ENCODE measurements at places on chromosomes 4 and X.

- no peak for DNase-seq
Measured at GRCh38 chr4:67934628-67935027, 28.7 kb downstream of the TMPRSS11A start.

DNA sequence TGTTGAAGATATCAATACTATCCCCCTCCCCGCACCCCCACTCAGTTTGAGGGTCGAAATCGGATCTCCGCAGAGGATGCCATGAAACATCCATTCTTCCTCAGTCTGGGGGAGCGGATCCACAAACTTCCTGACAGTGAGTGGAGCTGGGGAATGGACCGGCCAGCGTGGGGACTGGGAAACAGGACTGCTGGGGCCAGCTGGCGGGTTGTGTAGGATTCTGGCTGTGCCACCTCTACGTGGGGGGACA lies 5.5 kb upstream of the USP11 start:
- DNase-seq, result no peak

GRCh38 chr4:166499820-166500219 lies 626.8 kb downstream of the TLL1 start:
- no peak for DNase-seq

- no peak for DNase-seq
Measured at GRCh38 chrX:41421071-41421729, 25.9 kb upstream of the NYX start.

- DNase-seq, result no peak
Measured at GRCh38 chr4:48472794-48473193, 10.3 kb upstream of the SLC10A4 start.

DNA sequence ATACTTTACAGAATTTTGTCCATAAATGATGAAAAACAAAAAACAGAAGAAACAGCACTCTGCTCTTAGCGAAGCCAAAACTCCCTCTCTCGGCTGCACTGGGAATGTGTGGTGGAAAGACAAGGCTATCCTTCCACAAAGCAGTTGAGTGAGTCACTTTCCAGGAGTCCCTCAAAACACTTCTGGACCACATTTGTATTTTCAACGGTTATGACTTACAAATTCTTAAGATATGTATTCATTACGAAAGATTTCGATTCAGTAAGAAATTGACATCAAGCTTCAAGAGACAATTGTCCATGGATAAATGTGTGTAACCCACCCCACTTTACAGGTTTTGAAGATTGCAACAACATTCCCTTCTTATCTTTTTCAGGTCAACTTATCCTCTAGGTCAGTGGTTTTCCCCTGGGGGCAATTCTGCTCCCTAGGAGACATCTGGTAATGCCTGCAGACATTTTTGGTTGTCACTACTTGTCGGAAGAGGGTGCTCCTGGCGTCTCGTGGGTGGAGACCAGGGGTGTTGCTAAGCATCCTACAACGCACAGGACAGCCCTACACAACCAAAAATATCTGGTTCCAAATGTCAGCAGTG lies 66.7 kb upstream of the MTNR1A start:
- peak; percentile 68 for DNase-seq

- peak; percentile 93 for DNase-seq
Measured at GRCh38 chrX:115344885-115345614, 55.5 kb downstream of the LUZP4 start.

- DNase-seq, result peak; percentile 82
Measured at GRCh38 chr4:86218746-86219473, 140.9 kb downstream of the MAPK10 start.

GRCh38 chrX:107823042-107823441 lies 2.6 kb upstream of the MID2 start:
- DNase-seq, result no peak

GRCh38 chr4:122920473-122920872 lies 1.9 kb downstream of the NUDT6 start:
- no peak for DNase-seq
